ENCODE measurements at places on chromosomes 7 and 10.

- no peak for DNase-seq
Measured at GRCh38 chr10:62243647-62243997, 25.0 kb downstream of the RTKN2 start.

GRCh38 chr7:91067242-91067641 is 197.0 kb upstream of the FZD1 start:
- DNase-seq, result no peak

GRCh38 chr10:87068281-87068680 is 26.4 kb downstream of the GLUD1 start:
- DNase-seq, result no peak

DNA sequence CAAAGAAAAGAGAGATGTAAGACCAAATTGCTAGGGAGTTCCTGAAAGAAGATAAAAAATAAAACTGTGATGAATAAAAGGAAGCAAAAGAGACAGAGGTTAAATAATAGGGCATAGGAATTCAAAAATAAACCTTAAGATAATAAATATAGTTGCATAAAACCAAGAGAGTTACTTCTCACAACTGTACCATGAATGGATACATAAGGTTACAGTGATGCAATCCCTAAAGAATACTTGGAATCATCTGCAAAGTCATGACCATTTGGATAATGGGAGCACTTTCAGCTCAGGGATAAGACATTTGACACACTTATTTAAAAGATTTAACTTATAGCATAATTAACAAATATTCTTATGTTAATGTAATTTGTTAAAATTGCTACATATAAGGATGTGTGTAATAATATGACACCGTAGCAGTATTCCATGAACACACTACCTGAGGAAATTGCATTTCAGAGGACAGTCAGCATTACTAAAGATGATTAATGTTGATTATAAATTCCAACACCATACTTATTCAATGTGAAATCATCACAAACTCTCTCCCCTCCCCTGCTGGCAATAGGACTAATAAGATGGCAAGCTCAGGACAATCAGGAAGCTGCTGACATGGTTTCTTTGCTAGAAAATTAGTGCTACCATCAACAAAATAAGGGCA is 202.1 kb upstream of the AKR1E2 start:
- DNase-seq, result no peak

DNA sequence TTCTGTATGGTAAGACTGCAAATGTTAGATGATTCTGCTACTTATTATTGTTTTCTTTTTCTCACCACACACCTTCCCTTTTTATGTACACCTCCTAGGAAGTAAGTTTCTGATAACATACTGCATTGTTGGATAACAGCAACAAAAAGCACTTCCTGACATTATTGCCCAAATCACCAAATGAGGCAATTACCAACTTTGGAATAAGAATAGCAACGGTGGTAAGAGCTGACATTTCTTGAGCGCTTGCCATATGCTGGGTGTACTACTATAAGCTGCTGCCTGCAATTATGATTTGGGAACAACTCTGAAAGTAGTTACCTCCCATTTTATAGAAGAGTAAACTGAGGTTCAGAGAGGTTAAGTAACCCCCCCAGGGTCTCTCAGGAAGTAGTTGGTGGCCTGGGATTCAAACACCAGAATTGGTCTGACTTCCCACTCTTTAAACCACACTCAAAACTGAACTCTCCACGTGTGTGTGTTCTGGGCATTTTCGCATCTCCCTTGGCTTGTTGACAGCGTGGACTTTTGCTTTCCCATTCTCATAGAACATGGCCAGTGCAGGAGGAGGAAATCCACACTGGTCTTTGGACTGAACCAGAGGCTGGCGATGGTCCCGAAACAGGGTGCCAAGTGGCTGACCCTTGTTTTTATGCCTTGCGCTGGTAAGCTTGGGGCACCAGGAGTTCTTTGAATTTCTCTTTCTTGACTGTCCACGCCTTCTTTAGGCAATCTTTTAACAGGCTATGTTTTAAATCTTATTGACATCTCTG is 71.4 kb downstream of the TCF7L2 start:
- DNase-seq, result no peak

GRCh38 chr10:44895280-44895679 is 15.9 kb upstream of the TMEM72 start:
- no peak for DNase-seq

- no peak for DNase-seq
Measured at GRCh38 chr10:72455889-72456595, 101.3 kb upstream of the DNAJB12 start.

DNA sequence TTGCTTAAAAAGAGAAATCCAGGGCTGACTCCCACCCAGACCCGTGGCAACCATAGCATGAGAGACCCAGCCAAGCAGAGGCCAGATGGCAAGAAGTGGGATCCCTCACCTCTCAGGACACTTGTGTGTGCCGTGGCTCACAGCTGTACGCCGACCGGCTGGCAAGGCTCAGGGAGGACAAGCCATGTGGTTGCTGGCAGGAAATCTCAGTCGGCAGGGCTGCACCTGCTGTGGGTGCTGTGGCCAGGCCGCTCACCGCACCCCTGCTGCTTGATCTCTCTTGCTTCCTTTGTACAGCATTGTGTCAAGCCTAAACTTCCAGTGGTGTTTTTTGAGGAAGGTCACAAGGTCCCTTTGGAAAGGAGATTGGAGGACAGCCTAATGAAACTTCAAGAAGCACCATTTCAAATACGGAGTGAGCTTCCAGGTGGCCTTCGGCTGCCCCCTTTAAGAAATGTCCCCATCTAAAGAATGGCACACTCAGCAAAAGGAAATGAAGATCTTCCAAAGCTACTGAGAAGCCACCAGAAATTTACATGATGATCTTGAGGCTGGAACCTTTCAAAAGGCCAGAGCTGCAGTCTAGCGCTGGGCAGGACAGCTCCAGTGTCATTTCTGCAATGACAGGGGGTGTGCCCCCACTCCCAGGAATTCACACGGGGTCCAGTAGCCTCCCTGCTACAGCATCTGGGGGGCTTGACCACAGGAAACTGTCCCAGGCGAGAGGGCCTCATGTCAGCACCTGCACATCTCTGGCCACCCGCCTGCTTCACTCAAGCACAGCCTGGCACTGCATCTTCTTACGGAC is 409.0 kb upstream of the MGMT start:
- DNase-seq, result peak; percentile 40

- DNase-seq, result no peak
Measured at GRCh38 chr10:6170638-6171037, 32.1 kb upstream of the PFKFB3 start.

- no peak for DNase-seq
Measured at GRCh38 chr7:130939321-130940095, 205.5 kb upstream of the KLF14 start.

DNA sequence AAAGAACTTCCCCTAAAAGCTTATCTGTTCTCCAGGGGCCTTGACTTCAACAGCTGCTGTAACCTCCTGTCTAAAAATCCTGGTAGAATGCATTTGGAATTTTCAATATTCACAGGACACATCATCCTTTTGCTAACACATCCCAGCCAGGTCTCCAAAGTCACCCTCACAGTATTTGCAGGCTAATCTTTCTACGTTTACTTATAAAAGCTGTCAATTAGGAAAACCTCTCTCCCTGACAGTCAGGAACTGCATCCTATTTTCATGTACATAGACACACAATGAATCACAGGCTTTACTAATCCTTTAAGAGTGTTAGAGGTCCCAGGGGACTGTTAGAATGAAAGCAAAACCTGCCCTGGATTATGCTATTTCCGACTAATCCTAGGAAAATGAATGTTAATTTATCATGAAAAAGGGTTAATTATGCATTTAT is 102.2 kb downstream of the GFRA1 start:
- DNase-seq, result no peak

GRCh38 chr10:105398202-105398601 is 757.1 kb downstream of the SORCS3 start:
- no peak for DNase-seq

DNA sequence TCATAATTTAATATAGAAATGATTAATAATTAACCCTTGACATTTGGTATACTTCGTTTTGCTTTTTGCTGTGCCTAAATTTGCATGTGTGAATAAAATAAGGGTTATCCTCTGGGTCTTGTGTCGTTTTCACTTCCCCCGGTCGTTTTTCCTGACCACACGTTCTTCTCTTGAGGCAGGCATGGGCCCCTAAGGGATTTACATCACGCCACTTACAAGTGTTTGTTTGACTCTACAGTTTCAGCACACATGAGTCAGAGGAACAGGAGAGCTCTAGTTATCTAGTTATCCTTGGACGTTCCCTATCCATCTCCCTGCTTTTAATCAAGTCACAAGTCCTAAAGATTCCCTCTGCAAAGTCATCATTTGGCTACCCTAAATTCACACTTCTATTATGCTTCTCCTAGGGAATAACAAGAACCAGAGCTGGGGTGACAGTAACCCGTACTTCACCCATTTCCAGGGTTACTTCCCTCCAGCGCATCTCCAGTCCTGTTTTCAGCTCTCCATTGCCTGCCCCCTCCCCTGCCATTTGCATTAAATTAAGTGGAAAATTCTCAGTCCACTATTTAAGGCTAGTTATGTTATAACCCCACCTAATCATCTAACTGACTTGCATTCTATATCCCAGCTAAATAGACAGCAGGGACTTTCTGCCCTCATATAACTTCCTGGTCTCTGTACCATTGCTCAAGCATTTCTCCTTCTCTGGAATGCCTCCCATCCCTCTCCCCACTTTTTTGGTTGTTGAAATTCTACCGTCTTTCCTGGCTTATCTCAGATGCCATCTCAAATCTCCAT is 206.9 kb downstream of the PTEN start:
- DNase-seq, result no peak

DNA sequence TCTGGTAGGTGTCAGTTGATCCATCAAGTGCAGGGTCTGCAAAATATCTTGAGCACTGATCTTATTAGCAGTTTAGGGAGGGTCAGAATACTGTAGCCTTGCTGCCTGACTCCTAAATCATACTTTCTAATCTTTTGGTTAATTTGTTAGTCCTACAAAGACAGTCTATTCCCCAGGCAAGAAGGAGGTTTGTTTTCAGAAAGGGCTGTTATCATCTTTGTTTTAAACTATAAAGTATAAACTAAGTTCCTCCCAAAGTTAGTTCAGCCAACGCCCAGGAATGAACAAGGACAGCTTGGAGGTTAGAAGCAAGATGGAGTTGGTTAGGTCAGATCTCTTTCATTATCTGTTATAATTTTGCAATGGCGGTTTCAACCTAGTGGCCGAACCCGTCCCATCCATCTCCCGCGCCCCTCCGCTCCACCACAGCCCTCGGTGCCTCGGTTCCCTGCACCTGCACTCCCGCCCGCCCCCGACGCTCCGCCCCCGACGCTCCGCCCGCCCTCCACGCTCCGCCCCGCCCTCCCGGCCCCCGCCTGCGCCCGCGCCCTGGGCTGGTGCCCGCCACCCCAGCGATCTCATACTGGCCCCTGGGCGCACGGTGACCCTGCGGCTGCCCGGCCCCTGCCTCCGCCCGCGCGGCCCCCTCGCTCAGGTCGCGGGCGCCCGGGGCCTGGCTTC is at the start of gene ADCK2:
Gene ADCK2, plus strand, starts transcription at position 564 of the 681 bp plus-strand sequence. CDS start 386 bp downstream, outside the sequence.
- peak; percentile 67 for DNase-seq
